ENCODE measurements at places on chromosomes 3 and 15. TPM values are rescaled to one million over a fixed set of nuclear protein-coding genes. Genes with fewer than 3 reads are reported as not detected.

DNA sequence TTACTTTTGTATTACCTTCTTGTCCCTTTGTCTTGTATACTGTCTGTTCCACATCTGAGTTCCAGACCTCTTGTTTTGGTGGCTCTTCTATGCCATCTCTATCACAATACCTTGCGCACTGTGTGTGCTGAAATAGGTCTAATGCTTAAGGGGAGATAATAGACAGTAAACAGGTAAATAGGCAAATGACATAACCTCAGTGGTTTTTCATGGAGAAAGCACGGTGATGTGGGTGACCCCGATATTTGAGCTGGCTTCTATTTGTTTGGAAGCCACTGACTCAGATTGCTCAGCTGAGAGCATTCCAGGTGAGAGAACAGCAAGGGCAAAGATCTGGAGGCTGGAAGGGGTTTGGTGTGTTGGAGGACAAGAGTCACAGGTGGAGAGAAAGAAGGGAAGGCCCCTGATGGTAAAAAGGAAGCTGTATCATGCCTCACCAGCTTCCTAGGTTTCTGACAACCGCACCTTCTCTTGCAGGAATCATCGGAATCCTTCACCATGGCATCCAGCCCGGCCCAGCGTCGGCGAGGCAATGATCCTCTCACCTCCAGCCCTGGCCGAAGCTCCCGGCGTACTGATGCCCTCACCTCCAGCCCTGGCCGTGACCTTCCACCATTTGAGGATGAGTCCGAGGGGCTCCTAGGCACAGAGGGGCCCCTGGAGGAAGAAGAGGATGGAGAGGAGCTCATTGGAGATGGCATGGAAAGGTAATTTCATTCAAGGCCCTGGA, 795 bp downstream of the MCM2 start:
- no peak for DNase-seq

The TAGLN3 gene
- 2.3 TPM for polyA plus RNA-seq

DNA sequence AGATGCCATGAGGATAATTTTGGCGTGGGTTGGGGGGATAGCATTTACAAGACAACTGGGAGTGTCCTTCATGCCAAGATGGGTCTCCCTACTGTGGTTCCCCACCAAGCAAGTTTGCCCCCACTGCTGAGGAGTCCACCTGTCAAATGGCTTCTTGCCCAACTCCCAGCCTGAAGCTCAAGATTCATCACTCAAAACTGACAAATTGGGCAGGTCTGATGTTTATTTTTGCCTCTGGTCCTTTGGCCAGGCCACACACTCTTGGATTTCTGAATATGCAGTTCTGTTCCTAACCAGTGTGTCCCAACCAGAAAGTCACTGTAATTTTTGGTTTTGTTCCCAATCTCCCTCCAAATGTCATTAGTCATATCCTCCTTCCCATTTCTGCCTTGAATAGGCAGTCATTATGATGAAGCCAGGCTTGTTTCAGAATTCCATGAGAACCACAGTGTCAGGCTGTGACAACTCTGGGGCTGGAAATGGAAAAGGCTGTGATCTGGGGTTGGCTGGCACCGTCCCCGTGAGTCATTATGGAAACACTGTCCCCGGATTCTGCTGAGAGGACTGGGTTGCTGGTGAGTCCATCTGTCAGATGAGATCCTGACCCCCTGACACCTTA, 29.3 kb upstream of the MEF2A start:
- no peak for DNase-seq

The ZSCAN2 gene
- polyA plus RNA-seq: 30.7 TPM

DNA sequence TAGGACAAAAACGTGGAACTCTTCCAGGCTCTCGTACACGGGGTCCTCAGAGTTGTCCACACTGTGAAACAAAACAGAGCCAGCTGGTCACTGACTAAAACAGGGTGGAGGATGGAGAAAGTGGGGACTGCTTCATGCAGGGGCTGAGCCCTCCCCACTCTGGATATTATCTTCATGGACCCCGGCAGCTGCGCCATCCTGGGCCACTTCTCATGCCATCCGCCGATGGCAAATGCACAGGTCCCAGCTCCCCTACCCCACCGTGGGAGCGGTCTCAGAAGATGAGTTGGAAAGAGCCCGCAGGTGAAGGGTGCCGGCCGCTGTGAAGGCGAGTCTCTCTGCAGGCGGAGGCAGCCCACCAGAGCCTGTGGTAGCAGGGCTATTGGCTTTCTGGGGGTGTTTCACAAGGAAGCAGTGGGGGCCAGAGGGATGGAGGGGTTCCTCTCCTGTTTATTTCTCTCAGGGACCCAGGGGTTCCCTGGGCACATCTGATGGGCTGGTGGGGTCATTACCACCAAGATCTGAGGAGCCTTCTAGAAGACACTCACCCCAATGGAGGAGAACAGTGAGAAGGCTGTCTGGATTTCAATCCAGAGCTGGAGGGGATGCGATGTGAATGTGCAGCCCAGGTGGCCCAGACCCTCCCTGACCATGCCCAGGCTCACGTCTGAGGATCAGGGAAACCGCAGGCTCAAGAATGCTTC, 177.3 kb downstream of the KLF13 start:
- DNase-seq: no peak

- DNase-seq: no peak
Observed at GRCh38 chr15:68783226-68784058, 37.3 kb downstream of the ANP32A start.

The SAMMSON gene
- polyA plus RNA-seq: not detected

DNA sequence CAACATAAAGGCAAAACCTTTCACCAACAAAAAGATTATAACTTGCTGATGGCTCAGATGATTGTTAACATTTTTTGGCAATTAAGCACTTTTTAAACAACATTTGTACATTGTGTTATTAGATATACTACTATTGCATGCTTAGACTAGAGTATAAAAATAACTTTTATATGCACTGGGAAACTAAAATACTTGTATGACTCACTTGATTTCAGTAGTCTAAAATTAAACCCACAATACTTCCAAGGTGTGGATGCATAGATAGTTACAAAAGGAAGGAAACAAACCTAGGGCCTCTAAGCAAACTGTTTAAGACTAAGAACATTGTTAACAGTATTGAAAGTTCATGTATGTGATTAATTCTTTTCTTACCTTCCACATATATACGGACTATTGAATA, 1521.5 kb downstream of the OTOL1 start:
- no peak for DNase-seq

DNA sequence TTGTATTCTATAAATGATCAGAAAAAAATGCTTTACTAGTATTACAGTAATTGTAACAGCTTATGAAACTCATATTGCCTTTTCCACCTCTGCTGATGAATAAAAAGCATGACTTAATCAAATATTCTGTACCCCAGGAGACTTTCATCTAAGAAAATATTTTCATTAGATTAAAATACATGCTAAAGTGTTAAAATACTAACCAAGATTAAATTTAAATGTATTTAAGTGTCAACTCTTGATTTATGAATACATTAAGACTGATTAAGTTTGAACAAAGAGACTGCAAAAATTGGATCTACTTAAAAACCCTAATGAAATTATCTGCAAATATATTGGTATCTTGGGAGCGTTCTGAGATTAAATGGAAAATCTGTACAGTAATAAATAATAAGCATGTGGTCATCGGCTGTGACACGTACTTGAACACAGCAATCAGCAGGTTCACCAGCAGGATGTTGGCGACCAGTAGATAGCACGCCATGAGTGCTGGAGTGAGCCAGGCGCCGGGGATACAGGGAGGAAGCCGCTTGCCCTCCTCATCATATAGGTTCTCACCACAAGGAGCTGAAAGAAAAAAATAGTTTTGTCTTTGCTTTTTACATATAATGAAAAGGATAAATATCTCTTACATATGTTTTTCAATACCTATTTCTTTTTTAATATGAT, 36.6 kb upstream of the MTMR10 start:
- DNase-seq: no peak

- DNase-seq: no peak
Observed at GRCh38 chr3:174330303-174330702, 528.8 kb upstream of the NAALADL2 start.

DNA sequence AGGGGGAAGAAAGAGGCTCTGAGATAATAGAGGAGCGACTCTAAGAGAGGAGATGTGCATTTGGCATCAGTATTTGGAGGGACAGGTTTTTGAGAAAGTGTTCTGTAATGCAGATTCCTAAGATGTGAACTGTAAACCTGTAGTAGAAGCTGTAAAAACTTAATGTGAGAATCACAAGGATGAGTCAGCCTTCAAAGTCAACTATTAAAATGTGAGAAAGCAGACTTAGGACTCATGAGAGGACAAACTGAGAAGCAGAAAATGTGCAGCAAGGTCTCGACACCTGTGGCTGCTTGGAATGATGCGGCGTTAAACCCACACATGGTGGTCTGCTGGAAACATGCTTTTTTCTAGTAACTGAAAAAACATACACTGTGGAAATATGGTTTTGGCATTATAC, 36.0 kb downstream of the USP13 start:
- DNase-seq: no peak

DNA sequence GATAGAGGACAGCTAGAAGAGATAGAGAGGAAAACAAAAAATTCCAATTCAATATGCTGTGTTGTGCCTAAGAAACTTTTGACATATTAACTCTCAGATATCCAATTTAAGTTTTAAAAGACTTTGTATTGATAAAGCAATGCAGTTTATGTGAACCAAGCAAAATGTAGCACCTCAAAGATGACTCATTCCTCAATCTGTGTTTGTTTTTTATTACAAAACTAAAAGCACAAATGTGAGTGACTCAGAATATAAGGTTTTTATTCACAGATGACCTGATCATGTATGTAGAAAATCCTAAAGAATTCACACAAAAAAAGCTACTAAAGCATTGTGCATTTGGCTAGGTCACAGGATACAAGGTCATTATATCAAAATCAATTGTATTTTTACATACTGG, 11.1 kb downstream of the HCLS1 start:
- DNase-seq: no peak

GRCh38 chr3:14780927-14781507, 37.7 kb upstream of the FGD5 start:
- no peak for DNase-seq

The XCR1 gene
- polyA plus RNA-seq: 0.15 TPM

DNA sequence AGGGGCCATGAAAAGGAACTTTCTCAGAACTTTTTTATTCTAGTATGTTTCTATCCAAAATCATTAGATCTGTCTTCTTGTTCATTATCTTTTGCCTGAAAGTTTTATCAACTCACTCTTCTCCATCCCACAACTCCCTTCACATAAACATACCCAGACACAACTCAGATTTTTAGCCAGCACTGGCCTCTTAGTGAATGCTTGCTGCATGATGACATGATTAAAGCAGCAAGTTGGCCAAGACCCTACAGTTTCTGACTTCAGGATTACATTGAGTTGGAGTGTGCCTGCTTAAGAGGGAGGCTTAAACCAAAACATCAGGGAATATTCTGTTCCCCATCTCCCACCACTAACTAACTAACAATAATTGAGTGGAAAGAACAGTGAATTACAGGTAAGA, 38.1 kb downstream of the PLSCR2 start:
- no peak for DNase-seq

- DNase-seq: no peak
Observed at GRCh38 chr3:23697416-23697815, 108.3 kb upstream of the UBE2E1 start.

The SYNM gene
- 1.9 TPM for polyA plus RNA-seq

- no peak for DNase-seq
Observed at GRCh38 chr3:66577426-66578203, 76.8 kb upstream of the LRIG1 start.

The SENP5 gene
- polyA plus RNA-seq: 40.4 TPM

The ATR gene
- 40.0 TPM for polyA plus RNA-seq

- DNase-seq: no peak
Observed at GRCh38 chr3:170211668-170212067, 10.6 kb upstream of the PRKCI start.

The SLC9A9 gene
- 5.9 TPM for polyA plus RNA-seq

- peak; percentile 28 for DNase-seq
Observed at GRCh38 chr3:118884748-118885206, 149.9 kb downstream of the IGSF11 start.

The CLSTN2 gene
- polyA plus RNA-seq: 2.0 TPM

The ATP8B4 gene
- polyA plus RNA-seq: 3.8 TPM

- DNase-seq: no peak
Observed at GRCh38 chr3:73141525-73141924, 80.1 kb downstream of the EBLN2 start.

The CEP63 gene
- 44.4 TPM for polyA plus RNA-seq

DNA sequence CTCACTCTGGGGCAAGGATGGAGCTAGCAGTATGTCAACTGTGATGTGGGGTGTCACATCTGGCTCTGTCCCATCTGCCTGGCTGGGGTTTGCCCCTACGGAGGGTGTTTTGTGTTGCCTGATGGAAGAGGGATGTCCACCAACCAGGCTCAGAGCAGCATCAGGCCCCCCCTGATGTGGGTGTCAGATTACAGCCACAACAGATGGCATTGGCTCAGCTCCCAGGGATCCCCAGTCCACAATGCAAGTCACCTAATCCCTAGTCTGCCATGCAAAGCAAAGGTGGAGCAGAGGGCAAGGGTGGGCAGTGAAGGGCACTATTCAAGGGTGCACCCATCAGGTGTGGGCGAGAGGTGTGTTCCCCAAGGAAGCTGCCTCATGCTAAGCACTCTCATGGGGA, 48.9 kb upstream of the AMOTL2 start:
- no peak for DNase-seq

- peak; percentile 65 for DNase-seq
Observed at GRCh38 chr15:98727115-98728040, 79.0 kb downstream of the IGF1R start.

DNA sequence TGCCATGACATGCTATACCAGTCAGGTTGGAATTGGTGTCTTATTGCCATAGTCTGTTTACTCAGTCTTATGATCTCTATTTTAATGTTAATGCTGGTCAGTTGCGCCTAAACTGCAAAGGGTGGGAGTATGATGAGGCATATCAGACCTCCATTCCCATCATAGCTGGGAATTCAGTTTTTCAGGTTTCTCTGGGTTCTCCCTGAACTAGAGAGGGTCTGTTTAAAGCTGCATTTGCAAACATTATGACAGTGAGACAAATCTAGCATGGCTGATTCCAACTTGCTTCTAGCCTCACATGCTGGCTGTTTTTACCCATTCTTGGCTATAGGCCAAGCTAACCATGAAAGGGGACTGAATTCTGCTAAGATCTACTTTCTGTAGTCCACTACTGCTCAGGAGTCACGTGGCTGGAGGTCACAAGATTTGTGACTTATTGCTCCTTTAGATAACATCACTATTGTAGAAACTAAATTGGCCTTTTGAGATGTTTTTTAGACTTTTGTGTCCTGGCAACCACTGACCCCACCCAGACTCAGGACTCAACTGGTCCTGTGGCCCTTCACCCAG, 96.5 kb downstream of the TGFBR2 start:
- DNase-seq: no peak

GRCh38 chr3:114421204-114421603, 127.4 kb downstream of the TIGIT start:
- DNase-seq: no peak

DNA sequence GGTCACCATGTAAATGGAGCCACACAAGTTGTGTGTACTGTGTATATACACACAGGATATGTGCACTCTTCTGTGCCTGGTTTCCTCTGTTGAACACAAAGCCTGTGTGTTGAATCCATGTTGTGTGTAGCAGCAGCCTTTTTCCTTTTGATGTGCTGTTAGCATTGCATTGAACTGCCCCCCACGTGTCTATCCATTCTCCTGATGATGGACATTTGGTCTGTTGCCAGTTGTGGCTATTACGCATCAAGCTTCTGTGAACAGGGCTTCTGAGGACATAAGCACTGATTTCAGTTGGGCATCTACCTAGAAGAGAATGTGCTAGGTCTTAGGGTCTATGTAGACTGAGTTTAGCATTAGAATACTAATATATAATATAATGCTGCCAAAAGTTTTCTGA, 77.4 kb downstream of the LSM3 start:
- DNase-seq: no peak

The GOLGA8J gene
- 2.9 TPM for polyA plus RNA-seq

The USP4 gene
- polyA plus RNA-seq: 81.0 TPM

Measured in left kidney (tissue), 8 donors.